ENCODE measurements at places on chromosomes 2 and 18. TPM values are rescaled to one million over a fixed set of nuclear protein-coding genes. Genes with fewer than 3 reads are reported as not detected.

The SSB gene
- total RNA-seq: 72.3 TPM

The GALNT13 gene
- 0.23 TPM for total RNA-seq

The KRTCAP3 gene
- 43.9 TPM for total RNA-seq

The GAREM1 gene
- 14.5 TPM for total RNA-seq

The ST8SIA5 gene
- total RNA-seq: 0.20 TPM

The ACVR1C gene
- total RNA-seq: 8.0 TPM

The C2orf78 gene
- not detected for total RNA-seq

GRCh38 chr2:69253112-69253511 is 133.9 kb downstream of the GFPT1 start:
- no peak for DNase-seq

- DNase-seq: no peak
Measured at GRCh38 chr2:154263206-154263605, 391.5 kb downstream of the GALNT13 start.

DNA sequence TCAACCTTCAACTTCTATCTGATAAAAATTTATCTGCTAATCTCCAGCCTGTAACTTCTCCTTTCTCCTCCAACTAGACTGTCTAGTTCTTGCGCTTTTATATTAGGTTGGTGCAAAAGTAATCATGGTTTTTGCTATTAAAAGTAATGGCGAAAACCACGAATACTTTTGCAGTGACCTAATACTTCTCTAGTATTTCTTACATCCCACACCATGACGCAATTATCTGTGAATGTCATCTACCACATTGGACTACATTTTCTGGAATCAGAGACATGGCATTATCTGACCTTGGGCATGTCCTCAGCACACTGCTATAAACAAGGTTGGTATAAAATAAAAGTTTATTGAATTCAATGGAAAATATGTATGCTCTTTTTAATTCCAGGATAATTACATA is 370.2 kb upstream of the LYPD1 start:
- DNase-seq: no peak

DNA sequence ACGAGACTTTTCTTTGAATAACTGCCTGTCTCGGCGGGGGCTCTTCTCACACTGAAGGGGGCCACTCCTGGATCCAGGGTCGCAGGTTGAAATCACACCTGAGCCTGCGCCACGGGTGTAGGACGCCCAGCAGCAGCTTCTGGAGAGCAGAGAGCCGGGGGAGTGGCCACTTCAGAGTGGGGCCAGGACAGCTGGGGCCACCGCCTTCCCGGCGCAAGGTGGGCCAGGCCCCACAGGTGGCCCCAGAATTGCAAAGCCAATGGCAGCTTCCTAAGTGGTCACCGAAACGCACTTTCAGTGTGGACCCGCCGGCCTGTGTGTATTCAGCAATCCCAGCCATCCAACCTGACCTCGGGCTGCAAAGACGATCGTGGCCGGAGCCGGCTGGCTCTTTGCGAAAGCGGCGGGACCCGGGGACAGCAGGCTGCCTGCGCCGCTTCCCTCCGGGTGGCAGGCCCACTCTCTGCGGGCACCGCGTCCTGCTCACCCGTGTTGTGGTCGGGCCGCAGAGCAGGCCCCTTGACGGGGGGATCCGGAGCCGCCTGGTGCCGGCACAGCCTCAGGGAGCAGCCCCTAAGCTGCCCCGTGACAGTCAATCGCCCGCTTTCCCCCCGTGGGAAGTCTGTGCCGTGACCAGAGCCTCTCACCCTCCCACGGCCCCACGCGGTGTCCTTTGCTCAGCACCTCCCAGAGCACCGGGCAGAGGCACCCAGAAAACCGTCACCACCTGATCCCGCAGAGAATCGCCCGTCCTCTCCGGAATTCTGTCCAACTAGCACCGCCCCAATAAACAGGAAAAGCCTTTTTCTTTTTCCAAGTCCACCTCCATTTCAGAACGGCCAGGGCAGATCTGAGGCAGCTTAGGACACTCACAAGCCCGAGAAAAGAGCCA is 144.7 kb downstream of the ZNF516 start:
- no peak for DNase-seq

GRCh38 chr2:120539937-120540718 is 194.2 kb downstream of the INHBB start:
- DNase-seq: no peak

DNA sequence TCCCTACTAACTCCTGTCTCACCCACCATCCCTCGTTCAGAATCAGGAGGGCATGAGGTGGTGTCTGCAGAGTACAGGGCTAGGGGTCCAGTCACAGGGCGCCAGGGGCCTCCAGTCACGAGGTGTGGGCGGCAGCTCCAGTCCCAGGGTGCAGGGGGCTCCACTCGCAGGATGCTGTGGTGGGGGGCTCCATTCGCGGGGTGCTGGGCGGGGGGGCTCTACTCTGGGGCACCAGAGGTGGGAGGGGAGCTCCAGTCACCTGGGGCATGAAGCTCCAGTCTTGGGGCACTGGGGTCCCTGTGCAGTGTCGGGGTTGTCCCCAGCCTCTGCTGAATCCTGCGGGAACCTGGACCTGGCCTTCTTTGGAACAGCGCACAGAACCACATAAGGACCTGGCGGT is 66.0 kb downstream of the EIPR1 start:
- no peak for DNase-seq

DNA sequence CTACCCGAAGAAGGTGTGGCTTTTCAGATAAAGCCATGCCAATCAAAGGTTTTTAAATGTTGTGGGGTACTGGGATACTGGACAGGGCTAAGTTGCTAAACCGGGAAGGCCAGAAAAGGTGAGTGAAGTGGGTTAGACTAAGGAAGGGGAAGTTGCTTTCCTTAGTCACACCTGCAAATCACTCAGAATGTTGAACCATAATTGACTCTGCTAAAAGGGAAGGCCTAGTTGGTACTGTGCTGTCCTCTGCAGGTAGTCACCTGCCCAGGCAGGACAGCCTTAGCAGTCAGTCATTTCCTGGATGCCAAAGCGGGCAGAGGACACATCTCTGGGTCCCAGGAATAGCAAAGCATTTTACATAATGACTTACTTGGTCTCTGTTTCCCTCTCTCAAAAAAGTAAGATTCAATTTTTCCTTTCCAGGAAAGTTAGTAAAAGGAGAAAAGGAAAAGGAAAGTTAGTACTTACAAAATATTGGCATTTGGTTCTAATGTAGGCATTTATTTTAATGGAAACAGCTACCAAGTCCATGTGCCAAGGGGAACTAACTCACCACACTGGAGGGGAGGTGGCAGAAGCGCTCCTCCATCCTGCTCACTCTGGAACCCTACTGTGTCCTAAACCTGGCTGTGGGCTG is 60.3 kb downstream of the RFTN2 start:
- no peak for DNase-seq

DNA sequence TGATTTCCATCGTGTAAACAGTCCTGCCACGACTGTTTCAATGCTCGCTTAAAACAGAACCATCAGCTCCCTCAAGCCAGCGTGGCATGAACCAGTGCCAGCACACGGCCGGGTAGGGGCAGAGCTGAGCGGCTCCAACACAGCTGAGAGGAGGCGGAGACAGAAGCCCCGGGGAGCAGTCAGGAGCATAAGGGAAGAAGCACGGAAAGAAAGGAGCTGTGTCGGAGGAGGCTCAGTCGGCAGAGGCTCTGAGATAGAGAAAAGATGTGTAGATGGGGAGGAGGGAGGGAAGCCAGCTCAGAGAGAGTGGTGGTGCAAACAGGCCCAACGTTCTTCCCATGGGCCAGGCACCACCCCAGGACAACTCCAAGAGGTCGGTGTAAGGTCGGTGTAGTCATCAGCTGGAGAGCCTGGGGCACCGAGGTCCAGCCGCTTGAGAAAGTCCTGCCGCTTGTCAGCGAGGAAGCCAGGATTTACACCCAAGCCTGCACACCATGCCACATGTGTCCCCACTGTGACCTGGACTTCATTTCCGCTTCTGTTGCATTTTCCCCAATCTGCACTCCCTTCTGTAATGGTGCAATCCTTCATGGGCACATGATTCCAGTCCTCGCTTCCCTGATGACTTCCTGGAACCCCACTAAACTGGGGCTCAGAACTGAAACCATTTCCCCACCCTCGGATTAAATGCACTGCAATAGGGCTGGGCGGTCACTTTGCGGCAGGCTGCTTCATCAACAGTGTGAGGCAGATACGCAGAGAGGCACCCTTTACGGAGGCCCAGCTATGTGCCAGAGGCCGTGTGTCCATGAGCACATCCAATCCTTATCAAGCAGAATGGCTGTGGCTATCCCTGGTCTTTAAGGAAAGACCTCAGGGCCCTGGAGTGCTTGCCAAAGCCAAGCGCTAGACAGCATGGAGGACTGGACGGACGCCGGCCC is 43.5 kb downstream of the CYP27C1 start:
- DNase-seq: no peak

DNA sequence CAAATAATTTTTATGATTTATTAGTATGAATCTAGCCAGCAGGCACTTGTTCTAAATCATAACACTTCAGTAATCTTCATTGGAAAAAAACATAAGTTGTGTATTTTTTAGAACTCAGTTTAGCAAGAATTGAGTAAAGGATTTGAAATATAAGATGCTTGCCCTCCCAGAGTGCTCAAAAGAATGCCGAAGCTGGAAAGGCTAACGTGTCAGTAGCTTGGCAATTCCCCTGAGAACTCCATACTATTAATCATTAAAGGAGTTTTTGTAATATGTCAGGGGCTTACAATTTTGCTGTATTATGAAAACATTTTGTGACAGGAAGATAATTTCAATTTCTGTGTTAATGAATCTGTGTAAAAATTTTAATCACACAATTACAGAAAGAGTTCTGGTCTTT is 122.7 kb downstream of the GULP1 start:
- no peak for DNase-seq

GRCh38 chr2:169977530-169977929 is 150.3 kb downstream of the UBR3 start:
- DNase-seq: no peak

- no peak for DNase-seq
Measured at GRCh38 chr2:188333751-188334524, 42.3 kb downstream of the GULP1 start.

GRCh38 chr18:50358844-50359243 is 16.0 kb upstream of the SKA1 start:
- DNase-seq: no peak

DNA sequence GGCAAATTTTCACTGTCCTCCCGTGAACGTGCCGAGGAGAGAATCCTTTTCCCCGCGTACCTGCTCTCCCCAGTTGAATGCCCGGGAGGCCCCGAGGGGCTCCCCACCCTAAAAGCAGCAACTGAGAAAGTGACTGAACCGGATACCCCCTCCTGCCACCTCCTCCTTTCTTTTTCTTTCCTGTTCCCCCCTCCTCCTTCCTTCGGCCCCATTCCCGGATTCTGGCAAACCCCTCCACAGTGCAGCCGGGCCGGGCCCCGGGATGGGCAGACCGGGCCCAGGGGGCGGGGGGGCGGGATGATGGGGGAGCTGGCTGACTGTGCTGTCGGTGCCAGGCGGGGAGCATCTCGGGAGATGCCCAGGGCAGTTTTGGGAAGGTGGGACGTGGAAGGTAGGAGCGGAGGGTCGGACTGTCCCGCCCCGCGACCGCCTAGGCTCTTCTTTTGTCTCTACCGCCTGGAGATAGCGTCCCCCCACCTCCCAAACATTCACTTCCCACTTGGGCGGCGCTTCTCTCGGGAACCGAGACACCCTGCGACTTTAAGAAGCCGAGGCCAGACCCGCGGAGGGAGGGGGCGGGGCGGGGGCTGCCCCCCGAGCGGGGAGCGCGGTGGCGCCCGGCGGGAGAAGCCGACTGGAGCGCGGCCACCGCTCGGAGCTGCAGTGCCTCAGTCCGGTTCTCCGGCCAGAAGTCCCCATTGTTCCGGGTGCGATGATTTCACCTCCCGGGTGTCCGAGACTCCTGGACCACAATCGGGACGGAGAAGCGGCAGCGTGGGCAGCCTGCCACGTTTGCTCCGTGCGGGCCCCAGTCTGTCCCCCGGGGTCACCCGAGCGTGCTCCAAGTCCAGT is 8.2 kb downstream of the DLX2 start:
- no peak for DNase-seq

DNA sequence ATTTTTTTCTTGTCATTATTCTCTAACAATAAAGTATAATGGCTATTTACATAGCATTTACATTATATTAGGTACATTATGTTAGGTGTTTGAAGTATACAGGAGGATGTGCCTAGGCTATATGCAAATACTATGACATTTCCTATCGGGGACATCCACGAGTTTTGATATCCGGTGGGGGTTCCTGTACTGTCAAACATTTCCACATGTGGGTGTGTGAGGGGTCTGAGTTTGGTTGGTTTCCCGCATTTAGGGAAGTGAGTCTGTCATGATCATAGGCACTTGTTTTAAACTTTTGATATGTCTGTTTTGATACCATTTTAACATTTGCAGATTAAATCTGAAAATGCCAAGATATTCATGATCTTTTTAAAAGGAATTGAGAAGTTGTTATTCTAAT is 76.0 kb downstream of the CEP192 start:
- no peak for DNase-seq

- no peak for DNase-seq
Measured at GRCh38 chr18:10530002-10530401, 4.2 kb downstream of the NAPG start.

GRCh38 chr2:80328159-80328571 is 23.6 kb upstream of the LRRTM1 start:
- no peak for DNase-seq

GRCh38 chr18:12088096-12088495 is 5.5 kb upstream of the ANKRD62 start:
- DNase-seq: no peak

DNA sequence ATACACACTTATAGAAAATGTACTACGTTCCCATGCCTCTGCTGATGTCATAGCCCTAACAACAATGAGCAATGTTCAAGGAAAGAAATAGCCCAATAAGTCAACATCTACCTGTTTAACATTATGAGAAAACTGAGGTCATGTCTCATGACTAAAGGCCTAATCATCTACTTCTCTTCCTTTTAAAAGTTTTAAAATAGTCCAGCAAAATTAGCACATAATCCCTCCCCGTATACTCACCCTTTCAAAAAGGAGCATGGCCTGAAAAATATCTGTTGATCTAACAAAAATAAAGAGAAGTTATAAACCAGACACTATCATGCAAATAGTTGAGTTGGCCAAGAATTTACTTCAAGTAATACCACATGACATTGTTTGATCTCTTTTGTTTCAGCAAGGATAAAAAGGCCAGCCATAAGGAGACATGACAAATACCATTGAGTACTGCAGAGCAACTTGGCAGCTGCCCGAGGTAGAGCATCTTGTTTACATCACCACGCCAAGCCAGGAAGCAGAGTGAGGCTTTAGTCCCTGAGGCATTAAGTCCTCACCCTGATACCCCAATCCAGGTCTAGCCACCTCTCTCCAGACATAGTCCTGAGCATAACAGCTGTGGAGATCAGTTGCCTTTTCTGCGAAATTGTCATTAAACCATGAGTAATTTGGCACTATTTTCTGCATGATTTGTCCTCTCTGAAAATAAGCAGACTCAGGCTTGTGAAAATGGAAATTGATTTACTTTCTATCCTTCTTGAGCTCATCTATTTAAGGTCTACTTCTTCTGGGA is 137.4 kb upstream of the ETAA1 start:
- no peak for DNase-seq

- DNase-seq: no peak
Measured at GRCh38 chr2:1488181-1488671, 75.0 kb downstream of the TPO start.

All from mucosa of descending colon (tissue), 3 donors.